ENCODE measurements at places on chromosomes 4 and X.

GRCh38 chr4:68606240-68606639 is 30.1 kb upstream of the UGT2B17 start:
- no peak for DNase-seq

GRCh38 chr4:48553720-48554119 is 63.7 kb downstream of the ZAR1 start:
- no peak for DNase-seq

GRCh38 chr4:112448306-112449132 is 67.5 kb downstream of the NEUROG2 start:
- no peak for DNase-seq

- DNase-seq: peak; percentile 42
Measured at GRCh38 chr4:152937336-152938236, 1.5 kb downstream of the FHDC1 start.

DNA sequence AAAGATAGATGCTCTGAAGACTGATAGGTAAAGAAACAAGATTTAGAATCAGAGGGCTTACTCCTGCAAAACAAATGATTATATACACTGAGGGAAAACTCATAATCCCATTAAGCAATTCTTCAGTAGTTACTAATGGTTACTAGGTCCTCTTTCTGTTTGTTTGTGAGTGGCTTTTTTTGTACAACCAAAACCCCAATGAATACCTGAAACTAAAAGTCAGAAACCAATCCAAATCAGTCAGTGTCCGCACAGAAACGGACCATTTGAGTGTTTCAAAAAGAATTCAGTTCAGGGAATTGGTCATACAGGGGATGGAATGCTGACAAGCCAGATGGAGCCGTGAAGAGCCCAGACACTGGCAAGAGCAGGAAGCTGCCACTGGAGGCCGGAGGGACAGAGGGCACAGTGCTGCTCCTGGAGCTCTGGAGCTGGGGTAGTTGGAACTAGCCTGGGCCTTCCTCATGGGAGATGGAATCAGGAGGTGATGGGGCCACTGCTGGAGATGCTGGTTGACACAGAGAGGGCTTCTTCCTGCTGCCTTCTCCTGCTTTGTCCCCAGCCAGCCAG is 31.9 kb downstream of the SETD7 start:
- no peak for DNase-seq

- no peak for DNase-seq
Measured at GRCh38 chr4:160038615-160039014, 935.7 kb downstream of the RAPGEF2 start.

DNA sequence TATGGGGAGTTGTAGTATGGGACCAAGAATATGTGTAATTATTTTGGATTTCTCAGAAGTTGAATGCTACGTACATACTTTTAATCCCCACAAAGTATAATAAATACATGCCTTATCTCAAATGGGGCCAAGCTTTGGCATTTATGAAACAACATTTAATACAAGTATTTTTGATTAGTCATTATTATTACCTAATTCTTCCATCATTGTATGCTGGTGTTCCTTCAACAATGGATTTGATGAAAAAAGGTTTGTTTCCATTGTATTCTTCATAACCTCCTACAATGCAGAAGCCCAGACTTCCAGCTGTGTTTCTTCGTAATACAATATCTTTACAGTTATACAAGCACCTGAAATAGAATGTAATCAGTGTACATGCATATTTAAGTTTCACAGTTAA is 83.8 kb downstream of the FIP1L1 start:
- no peak for DNase-seq

- peak; percentile 13 for DNase-seq
Measured at GRCh38 chrX:112865464-112866025, 24.9 kb upstream of the AMOT start.

- DNase-seq: no peak
Measured at GRCh38 chr4:87555773-87556619, 26.8 kb upstream of the SPARCL1 start.

Measured in HuH-7 (cell line).